CD4-positive, alpha-beta T cell treated with Interferon alpha-2 for 1 hour (primary cell): ENCODE measurements at places on chromosomes 7 and 10.

DNA sequence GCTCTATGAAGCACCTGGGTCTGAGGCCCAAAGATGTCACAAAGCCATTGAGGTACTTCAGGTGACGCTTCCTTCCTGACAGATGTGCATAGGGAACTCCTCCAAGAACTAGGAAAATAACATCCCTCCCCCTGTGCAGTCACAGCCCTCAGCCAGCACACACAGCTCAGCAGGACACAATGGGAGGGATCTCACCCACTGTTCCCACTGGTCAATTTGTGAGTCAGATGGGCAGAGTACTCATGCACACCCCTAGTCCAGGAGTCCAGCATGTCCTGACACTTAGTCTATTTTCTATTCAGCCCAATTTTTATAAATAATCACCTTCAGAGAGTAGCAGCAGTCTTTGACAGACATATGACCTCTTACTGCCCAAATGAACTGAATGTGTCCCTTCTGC, 60.7 kb upstream of the PFKP start:
- DNase-seq, result no peak

DNA sequence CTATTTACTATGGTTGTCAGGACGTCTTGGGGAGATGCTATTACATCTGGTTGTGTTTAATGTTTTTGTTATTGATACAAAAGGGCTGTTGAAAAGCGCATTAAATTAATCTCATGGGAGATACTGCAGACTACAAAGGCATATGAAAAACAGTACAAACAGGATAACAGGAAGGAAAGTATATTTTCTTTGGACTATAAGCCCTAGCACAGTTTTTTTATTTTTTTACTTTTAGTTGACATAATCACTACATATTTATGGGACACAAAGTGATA, 341.3 kb downstream of the ARL4A start:
- DNase-seq, result no peak

DNA sequence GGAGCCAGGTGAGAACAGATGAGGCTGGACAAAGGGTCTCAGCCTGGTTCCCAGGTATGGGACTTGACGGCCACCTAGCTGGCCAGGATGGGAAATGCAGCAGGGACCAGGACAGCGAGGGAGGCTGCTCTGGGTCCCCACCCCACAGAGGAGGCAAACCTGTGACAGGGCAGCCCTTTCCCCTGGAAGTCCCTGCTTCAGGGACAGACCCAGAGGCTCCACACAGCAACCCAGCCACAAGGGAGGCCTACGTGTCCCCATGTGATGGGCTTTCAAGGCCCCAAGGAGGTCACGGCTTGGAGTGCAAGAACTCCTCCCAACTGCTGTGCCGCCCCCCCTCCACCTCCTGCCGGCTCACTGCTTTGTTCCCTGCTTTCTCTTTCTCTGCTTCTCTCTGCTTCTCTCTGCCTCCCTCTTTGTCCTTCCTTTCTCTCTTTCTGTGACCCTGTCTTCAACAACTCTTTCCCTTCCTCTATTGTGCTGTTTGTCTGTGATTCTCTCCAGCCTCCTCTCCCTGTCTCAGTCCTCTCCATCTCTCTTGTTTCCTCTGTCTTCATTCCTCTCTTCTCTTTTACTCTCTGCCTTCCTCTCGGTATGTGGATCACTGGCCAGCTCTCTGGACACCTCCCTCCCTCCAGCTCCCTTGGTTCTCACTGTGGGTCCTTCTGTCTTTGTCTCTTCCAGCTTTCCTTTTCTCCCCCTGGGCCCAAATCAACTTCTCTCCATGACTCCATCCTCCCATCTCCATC, 9.6 kb upstream of the EIF5AL1 start:
- no peak for DNase-seq

- no peak for DNase-seq
Measured at GRCh38 chr7:15424468-15424867, 137.3 kb downstream of the AGMO start.

GRCh38 chr7:50565977-50566376, 772 bp upstream of the DDC start:
- DNase-seq, result no peak

GRCh38 chr7:101933688-101934121, 116.3 kb downstream of the CUX1 start:
- DNase-seq, result no peak

- no peak for DNase-seq
Measured at GRCh38 chr7:29248713-29249382, 54.3 kb downstream of the CHN2 start.

DNA sequence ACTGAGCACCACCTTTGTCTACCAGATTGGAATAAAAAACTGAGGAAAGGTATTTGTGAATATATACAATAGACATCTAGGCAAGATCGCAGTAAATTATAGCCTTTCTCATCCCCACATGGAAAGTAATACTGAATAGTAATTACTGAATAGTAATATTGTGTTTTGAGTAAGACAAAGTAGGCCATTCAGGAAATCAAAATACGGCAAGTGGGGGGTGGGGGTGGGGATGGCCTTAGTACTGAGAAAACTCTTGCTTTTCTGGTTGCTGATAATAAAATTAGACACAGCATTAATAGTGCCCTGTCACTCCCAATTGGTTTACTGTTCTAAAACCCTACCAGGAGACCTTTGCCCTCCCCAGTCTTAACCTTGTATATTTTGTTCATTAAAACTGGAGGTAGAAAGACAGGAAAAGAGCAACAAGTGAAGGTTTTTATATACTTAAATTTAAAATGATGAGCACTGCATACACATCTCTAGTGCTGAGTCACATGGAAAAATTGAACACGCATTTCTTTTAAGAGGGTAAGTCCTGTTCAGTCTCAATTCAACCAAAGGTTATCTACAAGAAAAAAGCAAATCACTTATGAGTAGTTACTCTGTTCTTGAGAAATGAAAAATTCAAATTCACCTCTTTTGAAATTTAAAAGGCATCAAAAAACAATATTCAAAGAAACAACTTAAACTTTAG, 65.6 kb downstream of the IGF2BP3 start:
- DNase-seq, result no peak

GRCh38 chr10:117221156-117221711, 19.7 kb upstream of the SLC18A2 start:
- no peak for DNase-seq

- DNase-seq, result no peak
Measured at GRCh38 chr7:98215561-98216495, 4.6 kb downstream of the BHLHA15 start.
